ENCODE measurements at places on chromosomes 2 and 18.
A peak's percentile ranks its signal among the peaks of the same experiment; 100 is the strongest.

DNA sequence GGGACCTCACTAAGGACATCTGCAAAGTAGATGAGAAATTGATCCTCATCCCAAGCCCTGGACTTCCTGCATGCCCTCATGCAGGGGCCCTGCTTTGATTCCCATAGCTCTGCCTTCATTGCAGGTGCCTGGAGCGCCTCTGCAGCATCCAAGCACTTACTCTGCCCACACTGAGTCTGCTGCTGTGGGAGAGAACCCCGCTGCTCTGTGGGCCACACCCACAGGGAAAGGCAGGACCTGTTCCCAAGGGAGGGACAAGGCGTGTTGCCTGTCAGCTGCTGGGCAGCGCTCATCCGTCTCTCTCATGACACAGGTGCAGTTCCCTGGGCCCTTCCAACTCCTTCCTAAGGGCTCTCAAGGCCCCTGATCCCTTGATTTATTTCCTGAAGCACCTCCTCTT, 266.8 kb upstream of the SMIM21 start:
- no peak for DNase-seq

GRCh38 chr2:241489088-241489487, 19.3 kb downstream of the STK25 start:
- no peak for DNase-seq

- DNase-seq = peak; percentile 26
Measured at GRCh38 chr2:44793322-44793870, 148.1 kb upstream of the SIX3 start.

GRCh38 chr2:172065111-172065510, 20.2 kb upstream of the DLX1 start:
- DNase-seq = no peak

- DNase-seq = no peak
Measured at GRCh38 chr2:222264791-222265320, 33.9 kb downstream of the PAX3 start.

- DNase-seq = no peak
Measured at GRCh38 chr18:48485828-48486405, 52.9 kb upstream of the CTIF start.

- DNase-seq = no peak
Measured at GRCh38 chr2:205878999-205879762, 196.9 kb downstream of the NRP2 start.

DNA sequence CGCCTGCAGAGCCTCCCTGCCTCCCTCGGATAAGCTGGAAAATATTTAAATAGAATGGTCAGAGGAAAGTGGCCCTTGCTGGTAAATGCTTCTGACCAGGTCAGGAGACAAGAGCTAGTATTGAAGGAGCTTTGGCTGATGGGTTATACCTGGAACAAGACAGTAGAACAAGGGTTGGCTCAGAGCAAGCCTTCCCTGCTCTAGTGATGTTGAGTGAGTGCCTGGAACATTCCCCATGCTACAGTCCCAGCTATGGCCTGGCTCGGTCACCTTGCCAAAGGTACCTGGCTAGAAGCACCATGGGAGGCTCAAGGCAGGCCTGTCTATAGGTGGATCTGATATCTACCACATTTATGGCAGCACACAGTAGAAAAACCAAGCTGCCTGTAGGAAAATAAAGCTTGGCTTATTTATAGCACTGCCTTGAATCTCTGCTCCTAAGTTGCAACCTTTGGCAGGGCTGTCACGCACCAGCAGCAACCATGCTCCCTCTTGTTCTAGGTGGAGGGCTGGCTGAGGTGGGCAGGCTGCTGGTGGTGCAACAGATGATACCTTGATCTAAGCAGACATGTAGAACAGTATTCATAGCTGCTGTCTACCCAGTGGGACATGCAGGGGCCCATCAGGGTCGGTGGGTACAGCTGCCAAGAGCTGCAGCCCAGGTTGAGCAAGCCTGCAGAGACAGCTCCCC, 66.7 kb upstream of the BCL2L11 start:
- DNase-seq = no peak

GRCh38 chr2:2573205-2573604, 242.1 kb upstream of the MYT1L start:
- DNase-seq = no peak

DNA sequence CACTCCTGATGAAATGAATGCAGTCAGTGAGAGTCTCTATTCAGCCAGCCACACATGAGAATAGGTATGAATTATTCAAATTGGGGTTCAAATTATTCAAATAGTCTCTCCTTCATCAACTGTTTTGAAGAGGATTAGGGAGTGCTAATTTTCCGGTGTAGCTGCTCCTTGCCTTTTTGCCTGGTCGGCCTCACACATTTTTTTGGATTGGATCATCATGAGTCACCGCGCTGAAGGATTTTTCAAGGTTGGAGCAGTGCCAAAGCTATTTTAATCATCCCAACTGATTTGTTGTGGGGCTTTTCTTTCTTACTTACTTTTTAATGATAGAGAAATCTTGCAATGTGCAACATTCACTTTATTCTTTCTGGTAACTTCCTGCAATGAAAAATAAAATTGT, 2.4 kb upstream of the DTNA start:
- no peak for DNase-seq

GRCh38 chr2:33134086-33134771, 187.5 kb downstream of the LTBP1 start:
- no peak for DNase-seq

DNA sequence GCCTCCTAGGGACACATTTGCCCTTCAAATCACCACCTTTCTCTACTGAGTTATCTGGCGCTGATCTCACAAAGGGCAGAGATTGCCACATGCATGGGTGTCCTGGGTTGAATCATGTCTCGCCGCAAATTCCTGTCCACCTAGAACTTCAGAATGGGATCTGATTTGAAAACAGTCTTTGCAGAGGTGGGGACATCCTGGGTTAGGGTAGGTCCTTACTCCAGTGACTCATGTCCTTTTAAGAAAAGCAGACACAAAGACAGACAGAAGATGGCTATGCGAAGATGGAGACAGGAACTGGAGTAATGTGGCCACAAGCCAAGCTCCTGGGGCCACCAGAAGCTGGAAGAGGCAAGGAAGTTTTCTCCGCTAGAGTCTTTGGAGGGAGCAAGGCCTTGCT, 197.4 kb upstream of the SMIM21 start:
- DNase-seq = no peak

DNA sequence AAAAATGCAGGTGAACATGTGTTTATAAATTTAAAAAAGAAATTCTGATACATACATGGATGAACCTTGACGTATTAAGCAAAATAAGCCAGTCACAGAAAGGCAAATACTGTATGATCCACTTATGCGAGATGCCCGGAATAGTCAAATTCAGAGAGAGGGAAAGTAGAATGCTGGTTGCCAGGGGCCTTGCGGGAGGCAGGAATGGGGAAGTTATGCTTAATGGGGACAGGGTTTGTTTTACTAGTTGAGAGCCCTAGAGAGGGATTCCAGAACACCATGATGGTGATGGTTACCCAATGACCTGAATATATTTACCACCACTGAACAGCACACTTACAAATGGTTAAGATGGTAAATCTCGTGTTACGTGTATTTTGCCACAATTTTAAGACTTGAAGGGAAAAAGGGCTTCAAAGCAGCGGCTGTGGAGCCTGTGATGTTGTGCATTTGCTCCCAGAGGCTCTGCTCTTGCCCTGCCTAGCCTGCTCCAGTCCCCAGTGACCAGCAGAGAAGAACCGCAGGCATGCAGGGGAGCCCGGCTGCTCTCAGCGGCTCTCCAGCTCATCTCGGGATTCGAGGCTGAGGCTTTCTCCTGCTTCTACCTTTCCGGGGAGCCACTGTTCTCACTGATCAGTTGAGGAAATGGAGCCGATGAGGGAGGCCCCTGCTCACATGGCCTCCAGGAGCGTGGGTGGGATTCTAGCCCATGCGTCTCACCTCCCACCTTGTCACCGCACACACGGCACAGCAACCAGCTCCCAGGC, 51.7 kb upstream of the TFCP2L1 start:
- no peak for DNase-seq

DNA sequence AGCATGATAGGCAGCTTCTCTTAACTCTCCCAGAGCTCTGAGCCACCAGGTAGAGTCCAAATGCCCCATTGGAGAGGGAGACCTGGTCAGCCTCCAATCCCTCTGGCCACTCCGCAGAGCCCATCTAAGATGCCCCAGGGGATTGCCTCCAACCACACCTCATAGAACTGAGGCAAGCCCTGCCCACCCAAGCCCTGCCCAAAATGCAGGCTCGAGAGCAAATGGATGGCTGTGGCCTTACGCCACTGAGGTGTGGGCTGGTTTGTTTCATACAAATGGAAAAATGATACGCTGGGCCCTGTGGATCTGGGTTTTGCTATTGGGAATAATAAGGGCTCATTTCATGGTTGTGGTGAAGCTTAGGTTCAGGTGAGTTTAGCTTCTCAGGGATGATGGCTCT, 3.0 kb upstream of the TFCP2L1 start:
- DNase-seq = no peak

DNA sequence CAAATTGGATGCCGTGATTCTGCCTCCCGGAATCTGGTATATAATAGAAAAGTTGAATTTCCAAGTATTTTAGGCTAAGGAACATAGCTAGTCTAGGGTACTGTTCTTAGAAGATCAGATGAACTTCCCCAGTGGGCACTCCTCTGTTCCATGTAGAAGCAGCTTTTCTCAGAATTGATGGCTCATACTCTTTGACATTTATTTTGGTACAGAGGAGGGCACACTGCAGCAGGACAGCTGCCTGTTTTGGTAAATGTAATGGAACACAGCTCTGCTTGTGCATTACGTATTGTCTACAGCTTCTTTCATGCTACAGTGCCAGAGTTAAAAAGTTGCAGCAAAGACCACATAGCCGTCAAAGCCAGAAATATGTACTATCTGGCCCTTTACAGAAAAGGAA, 10.8 kb downstream of the YPEL5 start:
- DNase-seq = no peak

- DNase-seq = peak; percentile 39
Measured at GRCh38 chr2:101698844-101699754, 1.6 kb downstream of the MAP4K4 start.

DNA sequence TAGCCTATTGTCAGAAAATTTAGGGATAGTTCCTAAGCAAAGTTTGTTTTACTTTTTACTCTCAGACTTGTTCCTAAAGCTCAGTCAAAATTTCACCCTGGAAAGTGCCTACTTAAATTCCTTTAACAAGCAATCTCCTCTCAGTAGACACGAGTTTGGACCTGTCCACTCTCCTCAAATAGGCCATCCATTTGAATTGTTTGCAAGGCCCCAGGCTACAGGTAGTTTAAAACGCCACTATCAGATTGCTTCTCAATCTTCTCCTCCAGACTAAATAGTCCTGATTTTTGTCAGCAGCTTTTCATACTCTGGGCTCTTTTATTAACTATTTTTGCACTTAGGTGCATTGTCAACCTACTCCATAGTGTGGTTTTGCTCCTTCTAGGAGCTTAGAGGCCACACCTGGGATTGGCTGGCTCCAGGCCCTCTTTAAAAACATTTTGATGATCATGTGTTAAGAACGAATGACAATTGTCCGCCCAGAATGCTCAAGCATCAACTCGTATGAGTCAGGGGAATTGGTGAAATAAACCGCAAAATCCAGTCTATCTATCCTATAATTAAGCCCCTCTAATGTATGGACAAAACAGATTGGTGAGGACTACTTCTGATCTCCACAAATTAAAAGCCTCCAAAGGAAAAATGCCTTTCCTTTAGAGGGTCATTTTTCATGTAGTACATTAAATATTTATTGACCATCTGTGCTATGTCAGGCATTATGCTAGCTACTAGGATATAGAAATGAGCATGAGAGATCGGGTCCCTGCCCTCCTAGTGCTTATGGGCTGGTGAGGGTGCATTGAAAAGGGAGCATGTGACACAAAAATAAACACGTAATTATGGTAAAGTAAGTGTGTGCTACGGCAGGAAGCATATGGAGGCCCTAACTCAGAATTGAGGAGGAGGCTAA, 333.8 kb upstream of the TNP1 start:
- no peak for DNase-seq

DNA sequence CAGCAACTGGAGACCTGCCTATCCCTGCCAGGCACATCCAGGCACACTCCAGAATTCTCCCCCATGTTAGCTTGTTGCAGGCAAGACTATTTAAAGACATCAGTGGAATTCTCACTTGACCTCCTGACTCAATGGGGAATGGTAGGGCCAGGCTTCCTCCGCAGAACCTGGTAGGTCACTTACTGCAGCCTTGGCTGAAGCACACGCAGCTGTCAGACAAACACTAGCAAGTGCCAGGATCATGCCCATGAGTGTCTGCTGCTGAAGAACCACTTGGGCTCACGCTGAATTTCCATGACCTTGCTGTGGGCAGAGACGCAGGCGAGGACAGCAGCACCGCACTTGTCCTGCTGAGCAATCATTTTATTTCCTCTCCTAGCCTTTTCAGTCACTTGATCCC, 3.2 kb downstream of the LRRC30 start:
- no peak for DNase-seq

GRCh38 chr2:13558368-13558767, 841.6 kb downstream of the TRIB2 start:
- no peak for DNase-seq

DNA sequence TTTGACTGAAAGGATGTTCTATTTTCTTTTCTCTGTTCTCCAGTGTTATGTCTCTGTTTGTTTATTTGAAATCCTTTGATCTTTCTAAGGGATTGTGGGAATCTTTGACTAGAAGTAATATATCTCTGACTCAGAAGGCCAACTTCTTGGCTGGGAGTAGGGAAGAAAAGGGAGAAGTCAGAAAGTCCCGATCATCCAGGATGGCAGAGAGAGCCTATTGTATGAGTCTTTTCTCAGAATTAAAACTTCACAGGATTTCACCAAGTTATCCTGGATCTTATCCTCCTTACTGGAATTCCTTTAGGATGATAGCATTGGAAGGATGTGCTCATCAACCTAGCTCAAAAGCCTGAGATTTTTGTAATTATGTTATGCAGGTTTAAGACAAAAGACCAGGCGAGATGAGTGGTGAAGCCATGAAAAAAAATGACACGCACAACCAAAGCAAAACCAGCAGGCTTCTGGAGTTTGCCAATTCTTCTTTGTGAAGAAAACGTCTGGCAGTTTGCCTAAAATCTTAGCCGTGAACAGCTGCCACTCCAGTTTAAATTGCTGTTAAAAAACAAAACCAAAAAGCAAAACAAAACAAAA, 383.6 kb upstream of the SMIM21 start:
- no peak for DNase-seq

GRCh38 chr2:24304098-24304497, 56.2 kb downstream of the ITSN2 start:
- DNase-seq = no peak

DNA sequence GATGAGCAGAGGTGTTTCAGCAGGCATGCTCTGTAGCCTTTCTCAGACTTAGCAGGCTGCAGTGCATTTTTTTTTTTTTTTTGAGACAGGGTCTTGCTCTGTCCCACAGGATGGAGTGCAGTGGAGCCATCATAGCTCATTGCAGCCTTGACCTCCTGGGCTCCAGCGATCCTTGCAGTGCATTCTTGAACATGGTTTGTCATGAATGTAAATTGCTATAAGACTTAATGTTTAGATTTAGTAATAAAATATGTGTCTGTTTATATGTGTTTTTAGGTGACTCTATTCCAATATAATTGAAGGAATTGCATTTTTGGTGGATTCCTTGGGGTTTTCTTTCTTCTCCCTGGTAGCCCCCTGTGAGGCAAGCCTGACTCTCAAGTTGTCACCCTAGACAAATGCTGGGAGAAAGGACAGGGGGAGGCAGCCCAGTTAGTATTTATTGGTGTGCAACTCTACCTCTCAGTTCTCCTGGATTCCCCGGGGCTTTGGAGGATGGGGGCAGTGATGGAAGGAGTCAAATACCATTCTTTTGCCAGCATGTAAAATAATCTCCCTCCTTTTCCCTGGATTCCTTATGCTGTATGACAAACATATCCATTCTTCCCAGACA, 22.7 kb downstream of the LYPD6B start:
- DNase-seq = no peak

GRCh38 chr2:84938194-84938879, 32.6 kb upstream of the KCMF1 start:
- peak; percentile 53 for DNase-seq
